ENCODE measurements at places on chromosomes 7 and 10. TPM values are rescaled to one million over a fixed set of nuclear protein-coding genes. Genes with fewer than 3 reads are reported as not detected.

GRCh38 chr10:35331894-35332640 is 4.2 kb upstream of the CCNY start:
- no peaks in the 10 kb centered on the region for H3K36me3 ChIP-seq
- DNase-seq, result no peak
- no peaks in the 10 kb centered on the region for H3K27me3 ChIP-seq

The OR2A5 gene
- total RNA-seq, result not detected

DNA sequence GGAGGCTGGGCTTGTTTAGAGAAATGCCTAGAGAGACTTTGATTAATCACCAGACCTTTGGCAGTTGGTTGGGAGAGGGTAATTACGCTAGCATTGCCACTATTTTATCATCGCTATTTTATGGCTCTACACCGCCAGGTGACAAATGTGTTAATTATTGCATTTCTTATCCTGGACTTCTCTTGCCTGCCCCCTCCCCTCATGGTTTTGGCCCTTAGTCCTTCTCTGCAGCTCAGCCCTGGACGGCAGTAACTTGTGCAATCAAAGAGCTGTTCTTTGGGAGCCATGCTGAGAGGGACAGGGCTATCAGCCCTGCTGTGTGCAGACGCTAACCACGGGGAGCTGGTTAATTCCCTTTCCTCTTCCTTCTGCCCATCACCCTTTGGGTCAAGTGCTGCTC is 585.0 kb downstream of the AUTS2 start:
- no peak overlapping the region for H3K27ac ChIP-seq
- H3K27me3 ChIP-seq, result no peaks in the 10 kb centered on the region
- no peak for DNase-seq
- H3K36me3 ChIP-seq, result no peaks in the 10 kb centered on the region
- H3K4me1 ChIP-seq, result no peaks in the 10 kb centered on the region
- no peak overlapping the region for H3K4me3 ChIP-seq

DNA sequence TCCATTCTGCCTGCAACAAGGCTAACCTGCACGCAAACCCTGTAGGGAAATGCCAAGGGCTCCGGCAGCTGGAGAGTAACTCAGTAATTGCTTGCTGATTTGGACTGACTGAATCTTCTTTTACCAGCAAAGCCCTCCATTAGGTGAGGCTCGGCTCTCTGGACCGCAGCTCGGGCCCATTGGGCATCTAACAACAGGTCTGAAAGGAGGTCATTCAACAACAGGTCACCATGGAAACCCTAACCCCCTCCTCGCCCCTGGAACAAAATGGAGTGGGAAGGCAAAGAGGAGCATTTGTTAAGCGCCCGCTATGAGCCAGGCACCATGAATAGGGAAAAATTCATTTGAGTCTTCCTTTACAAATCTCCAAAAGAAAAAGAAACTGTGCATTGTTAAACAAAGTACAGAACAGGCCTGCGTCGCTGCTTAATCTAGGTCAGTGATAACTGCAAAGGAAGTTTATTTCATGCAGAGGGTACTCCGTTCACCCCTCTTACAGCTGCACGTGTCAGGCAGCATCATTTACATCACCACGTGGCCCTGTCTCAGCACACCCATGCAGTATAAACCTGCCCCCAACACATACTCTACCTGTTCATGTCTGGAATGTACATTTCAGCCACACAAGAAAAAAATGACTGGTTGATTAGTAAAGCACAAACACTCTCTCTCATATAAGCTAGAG is 248.8 kb upstream of the NEBL start:
- no peaks in the 10 kb centered on the region for H3K4me1 ChIP-seq
- H3K36me3 ChIP-seq, result no peaks in the 10 kb centered on the region
- no peaks in the 10 kb centered on the region for H3K27me3 ChIP-seq
- no peak overlapping the region for H3K4me3 ChIP-seq
- no peak for DNase-seq
- H3K27ac ChIP-seq, result no peak overlapping the region

The TMEM213 gene
- not detected for total RNA-seq

- H3K36me3 ChIP-seq, result no peaks in the 10 kb centered on the region
- H3K27ac ChIP-seq, result peak overlapping the region; percentile 95
- no peak for DNase-seq
Observed at GRCh38 chr10:97549587-97550322, 22.8 kb upstream of the ANKRD2 start.

DNA sequence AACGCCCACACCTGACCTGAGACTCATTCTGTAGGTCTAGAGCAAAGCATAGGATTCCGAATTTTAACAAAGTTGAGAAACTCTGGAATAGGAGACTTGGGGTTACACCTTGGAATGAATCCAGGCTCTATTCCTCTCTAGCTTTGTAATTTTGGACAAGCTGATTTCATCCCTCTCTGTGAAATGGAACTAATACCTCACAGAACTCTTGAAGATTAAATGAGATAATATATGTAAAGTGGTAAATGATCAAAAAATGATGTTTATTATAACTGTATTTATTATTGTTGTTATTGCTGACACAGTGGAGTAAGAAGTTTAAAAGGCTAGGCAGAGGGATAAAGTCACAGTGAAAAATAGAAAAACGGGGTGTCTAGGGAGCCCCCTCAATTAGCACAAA is 32.3 kb downstream of the CASP7 start:
- no peaks in the 10 kb centered on the region for H3K36me3 ChIP-seq
- peaks cover 10% of the 10 kb centered on the region for H3K4me1 ChIP-seq
- peak overlapping the region; percentile 64 for H3K27ac ChIP-seq
- H3K27me3 ChIP-seq, result no peaks in the 10 kb centered on the region
- H3K4me3 ChIP-seq, result no peak overlapping the region

GRCh38 chr7:33790746-33791145 is 114.6 kb upstream of the BMPER start:
- no peaks in the 10 kb centered on the region for H3K4me1 ChIP-seq
- no peak overlapping the region for H3K4me3 ChIP-seq
- no peak overlapping the region for H3K27ac ChIP-seq
- H3K27me3 ChIP-seq, result no peaks in the 10 kb centered on the region

The CLDN4 gene
- 3.8 TPM for total RNA-seq

The SAP25 gene
- total RNA-seq, result 0.98 TPM

DNA sequence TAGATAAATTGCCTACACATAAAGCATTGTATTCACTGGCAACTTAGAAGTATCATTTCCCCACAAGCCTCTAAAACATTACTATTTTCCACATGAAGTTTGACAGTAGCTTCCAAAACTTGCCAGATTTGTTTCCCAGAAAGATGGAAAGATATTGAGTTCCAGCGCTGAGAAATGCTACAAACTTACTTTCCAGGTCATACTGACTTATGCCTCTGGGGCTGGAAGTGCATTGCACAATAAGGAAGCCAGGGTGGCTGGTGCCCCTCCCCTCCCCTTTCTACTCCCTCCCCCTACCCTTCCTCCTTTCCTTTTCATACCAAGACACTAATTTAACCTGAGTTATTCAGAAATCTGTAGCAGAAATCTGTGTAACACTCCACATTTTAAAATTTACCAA is 212.6 kb downstream of the WDR37 start:
- H3K4me1 ChIP-seq, result no peaks in the 10 kb centered on the region
- no peaks in the 10 kb centered on the region for H3K27me3 ChIP-seq
- DNase-seq, result no peak
- no peak overlapping the region for H3K27ac ChIP-seq
- H3K4me3 ChIP-seq, result no peak overlapping the region

The POM121 gene
- total RNA-seq, result 12.1 TPM

Data from breast epithelium (tissue), 4 donors.